ENCODE measurements at places on chromosomes 11 and 22.

DNA sequence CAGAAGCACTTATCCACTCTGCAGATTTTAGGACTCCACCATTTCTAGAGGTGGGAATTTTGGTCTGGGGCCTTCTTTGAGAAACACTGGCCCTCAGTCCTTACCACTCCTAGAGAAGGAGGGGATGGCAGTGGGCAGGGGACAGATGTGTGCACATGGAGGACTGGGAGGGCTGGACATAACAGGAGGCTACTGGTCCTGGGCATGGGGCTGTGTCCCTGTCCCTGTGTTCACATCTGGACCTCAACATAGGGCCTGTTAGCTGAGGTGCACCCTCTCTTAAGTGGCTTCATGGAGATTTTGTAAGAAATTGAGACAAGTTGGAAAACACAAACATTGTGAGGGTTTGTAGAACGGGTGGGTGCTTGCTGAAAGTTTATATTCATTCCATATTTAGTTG lies 103.4 kb downstream of the ATXN10 start:
- DNase-seq: no peak

DNA sequence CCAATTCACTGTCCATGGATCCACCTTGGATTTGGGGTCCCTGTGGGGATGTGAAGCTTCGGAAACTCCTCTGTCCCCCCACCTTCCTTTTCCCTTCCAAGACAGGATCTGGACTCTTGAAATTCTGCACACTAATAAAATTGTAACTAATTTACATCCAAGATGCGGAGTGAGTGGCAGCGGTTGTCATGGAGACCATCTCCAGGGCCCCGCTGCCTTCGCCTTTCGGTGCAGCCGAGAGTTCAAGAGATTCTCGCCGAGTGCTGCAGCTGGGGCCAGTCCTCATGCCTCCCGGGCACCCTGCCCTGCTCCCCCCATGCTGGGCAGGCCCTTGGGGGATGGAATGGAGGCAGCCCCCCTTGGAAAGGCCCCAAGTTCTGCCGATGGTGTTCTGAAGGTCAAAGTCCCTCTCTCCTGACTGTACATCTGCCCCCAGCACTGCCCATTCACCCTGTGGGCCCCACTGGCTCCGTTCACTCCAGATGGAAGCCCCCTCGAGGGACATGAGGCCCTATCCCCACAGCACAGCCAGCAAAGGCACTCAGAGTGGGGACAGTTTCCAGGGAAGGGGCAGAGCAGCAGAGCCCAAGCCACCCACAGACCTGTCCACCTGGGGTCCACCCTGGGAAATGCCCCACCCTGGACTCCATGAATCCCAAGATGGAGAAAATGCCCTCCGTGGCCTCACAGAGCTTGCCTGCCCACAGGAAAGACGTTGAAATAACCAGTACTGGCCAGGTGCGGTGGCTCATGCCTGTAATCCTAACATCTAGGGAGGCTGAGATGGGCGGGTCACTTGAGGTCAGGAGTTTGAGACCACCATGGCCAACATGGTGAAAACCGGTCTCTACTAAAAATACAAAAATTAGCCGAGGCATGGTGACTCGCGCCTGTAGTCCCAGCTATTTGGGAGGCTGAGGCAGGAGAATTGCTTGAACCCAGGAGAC lies 25.9 kb downstream of the IGLL1 start:
- no peak for DNase-seq

- no peak for DNase-seq
These were observed 44.9 kb downstream of the DSCAML1 start for GRCh38 chr11:117752071-117752470.

GRCh38 chr11:32002311-32002710 lies 88.6 kb upstream of the RCN1 start:
- no peak for DNase-seq

GRCh38 chr11:78179459-78180071 lies 8.9 kb downstream of the KCTD21 start:
- no peak for DNase-seq

DNA sequence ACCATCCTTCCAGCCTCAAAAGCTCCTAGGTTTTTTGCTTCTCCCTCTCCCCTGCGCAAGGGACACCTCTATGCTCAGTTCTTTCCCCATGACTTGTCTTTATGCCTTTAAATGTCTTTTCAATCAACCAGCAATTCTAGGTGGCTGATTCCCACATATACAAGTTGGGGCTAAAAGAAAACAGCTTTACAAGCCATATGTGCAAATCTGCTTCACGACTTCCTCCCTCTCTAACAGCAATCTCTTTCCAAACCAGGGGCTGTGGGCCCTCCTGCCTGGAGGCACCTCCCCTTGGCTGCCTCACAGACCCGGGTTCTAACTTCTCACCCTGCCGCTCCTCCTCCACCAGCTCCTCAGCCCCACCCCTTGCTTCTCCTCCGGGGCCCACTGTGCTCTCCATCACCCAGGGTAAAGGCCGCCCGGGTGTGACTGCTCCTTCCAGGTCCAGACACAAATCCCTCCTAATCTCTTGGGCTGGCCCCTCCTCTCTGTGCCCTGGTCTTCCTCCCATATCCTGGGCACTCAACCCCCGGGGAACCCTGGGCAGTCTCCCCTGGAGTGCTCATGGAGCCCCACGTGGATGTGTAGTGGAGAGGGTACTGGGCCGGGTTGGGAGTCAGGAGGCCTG lies 14.1 kb downstream of the TMPRSS13 start:
- no peak for DNase-seq

DNA sequence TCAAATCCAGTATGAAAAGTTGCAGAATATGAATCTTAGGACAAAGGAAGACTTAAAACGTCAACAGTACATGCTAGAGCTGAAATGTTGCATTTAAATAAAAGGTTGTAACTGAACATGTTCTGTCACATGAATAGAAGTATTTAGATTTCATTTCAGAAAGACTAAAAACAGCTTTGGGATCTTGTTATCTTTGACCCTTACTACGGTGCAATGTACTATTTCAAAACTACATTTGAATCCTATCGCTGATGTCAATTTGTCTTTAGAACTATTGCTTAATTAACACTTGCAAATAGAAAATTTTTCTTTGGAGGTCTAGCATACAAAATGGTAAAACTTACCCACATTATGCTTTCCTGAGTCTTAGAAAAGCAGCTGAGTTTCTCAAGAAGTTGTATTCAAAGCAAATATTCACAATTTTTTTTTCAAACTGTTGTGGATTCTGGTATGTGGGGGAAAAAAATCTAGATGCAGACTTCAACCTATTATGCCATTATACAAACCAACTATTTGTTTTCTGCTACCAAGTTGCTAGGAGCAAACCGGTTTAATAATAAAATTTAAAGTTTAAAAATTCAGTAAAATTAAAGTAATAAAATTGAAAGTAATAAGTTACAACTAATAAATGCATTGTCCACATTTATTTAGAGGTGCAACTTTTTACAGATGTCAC lies 25.4 kb downstream of the CSTF3 start:
- no peak for DNase-seq

DNA sequence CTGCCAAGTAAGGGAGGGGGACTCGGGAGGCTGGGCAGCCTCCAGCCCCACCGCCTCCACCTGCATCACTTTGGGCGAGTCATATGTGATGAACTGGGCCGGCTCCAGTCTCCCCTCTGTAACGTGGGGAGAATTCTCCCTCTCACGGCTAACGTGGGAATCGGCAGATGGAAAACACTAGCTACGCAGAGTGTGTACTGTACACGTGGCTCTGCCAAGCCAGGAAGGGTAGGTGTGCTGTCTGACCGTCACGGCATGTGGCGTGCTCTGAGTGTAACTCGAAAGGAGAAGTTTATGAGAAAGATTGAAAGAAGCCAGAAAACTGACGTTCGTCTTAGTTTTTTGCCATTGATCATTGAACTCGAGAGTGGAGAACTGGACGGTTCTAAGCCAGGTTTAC lies 13.7 kb downstream of the TRMU start:
- no peak for DNase-seq

- DNase-seq: peak; percentile 28
These were observed 10.2 kb downstream of the SERPIND1 start for GRCh38 chr22:20783844-20784723.

DNA sequence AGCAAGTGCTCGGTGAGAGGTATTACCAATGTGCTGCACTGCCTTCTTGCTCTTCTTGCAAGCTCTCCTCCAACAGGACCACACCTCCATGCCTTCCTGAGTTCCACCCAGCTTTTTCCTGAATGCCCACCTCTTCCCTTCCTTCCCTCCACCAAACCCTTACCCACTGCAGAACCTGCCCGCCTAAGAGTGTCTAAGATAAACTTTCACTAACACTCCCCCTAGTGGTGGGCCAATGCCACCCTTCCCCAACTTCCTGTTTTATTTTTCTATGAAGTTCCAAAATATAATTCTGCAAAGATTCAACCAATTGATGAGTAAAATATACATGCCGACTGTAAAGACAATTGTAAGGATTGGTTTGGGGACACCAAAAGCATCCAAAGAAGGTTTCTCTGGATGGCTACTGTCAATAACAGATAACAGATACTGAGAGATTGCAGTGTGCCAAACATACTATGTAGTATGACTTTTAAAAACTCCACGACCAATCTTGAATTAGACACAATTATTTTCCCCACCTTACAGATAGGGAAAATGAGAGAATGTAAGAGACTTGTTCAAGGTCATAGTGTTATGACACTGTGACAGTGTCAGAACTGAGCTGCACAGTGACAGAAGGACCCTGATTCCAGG lies 38.6 kb upstream of the BMAL1 start:
- no peak for DNase-seq

DNA sequence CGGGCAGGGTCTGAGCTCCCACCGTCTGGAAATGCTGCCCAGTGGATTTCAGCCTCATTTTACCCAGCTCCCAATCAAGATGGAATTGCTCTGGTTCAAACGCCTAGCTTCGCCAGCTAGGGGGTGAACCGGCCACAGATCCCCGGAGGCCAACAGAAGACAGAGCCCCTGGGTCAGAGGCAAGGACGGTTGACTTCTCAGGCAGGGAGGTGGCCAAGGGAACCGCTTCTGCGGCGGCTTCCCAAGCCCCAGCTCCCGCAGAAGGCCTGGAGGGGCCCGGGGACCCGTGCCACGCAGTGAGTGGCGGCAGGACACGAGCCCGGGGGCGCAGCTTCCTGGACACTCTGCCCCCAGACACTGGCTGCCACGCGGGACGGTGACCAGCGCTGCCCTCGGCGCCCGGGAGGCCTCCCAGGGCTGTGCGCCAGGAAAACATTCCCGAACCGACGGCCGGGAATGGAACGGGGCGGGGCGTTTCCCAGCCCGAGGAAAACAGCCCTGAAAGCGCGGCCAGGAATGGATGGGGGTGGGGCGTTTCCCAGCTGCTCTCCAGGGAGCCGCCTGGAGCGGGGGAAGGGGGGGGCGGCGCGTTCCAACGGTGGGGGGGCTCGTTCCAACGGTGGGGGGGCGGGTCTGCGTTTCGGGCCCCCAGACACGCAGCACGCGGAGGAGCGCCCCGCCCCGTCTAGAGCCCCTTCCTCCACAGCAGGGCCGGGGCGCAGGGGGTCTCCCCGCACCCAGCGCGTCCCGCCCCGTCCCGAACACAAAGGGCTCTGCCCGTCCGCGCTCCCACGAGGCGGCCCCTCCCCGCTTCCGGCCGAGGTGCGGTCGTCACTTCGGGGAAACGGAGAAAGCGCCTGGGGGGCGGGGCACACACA lies 13.5 kb upstream of the B4GALNT4 start:
- DNase-seq: peak; percentile 90

- no peak for DNase-seq
These were observed 16.0 kb downstream of the CELF1 start for GRCh38 chr11:47536915-47537314.

- no peak for DNase-seq
These were observed 110.8 kb upstream of the TMEM45B start for GRCh38 chr11:129704831-129705230.

GRCh38 chr11:23674866-23675265 lies 814.6 kb upstream of the CCDC179 start:
- DNase-seq: no peak

GRCh38 chr11:47056261-47056915 lies 119.8 kb downstream of the CSTPP1 start:
- DNase-seq: no peak

GRCh38 chr22:40857309-40857855 lies 434 bp downstream of the XPNPEP3 start:
- no peak for DNase-seq

DNA sequence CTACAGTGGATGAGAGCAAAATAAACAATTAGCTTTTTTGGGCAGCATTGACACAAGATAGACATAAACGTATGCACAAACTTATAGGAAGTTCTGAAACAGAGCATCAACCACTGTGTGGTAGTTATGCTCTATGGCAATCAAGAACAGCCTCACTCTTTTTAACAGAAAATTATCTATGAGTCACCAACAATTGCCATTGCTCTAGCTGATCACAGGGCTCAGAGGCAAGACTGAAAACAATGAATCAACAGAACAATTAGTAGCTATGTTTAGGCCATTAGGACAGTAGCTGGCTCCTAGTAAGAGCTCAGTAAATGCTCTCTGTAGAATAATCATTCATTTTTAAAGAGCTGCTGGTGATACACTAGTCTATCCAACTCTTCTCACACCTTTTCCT lies 34.9 kb upstream of the PICALM start:
- no peak for DNase-seq

DNA sequence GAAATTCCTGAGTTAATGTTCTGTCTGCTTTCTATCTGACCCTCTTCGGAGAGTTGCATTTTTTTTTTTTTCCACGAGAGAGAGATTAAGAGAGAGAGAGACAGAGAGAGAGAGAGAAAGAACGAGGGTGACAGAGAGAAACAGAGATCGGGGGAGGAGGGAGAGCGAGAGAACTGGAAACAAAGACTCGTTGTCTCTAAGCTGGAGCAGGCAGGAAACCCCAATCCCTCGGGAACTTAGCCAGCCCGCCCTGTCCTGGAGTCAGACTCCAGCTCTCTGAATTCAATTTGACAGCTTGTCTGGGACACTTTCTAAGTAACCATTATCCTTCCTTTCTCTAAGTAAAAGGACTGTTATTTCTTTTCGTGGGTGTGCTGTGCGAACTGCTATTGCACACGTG lies 76.9 kb downstream of the KCNJ1 start:
- peak; percentile 53 for DNase-seq

DNA sequence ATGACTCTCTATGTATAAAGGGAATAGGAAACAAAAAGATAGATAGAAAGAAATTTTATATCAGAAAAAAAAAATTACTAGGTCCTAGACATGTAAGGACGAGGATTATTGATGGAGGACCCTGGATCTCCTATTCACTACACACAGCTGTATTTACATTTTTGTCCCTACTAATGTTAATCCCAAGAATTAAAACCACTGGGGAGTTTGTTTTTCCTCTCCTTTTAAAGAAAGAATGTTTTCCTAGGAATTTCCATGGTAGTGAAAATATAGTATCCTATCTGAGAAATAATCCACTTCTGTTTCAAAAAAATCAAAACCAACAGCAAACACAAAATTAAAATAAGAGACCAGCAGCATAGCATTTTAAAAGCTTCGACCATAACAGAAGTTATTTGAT lies 41.1 kb downstream of the PDGFD start:
- no peak for DNase-seq

DNA sequence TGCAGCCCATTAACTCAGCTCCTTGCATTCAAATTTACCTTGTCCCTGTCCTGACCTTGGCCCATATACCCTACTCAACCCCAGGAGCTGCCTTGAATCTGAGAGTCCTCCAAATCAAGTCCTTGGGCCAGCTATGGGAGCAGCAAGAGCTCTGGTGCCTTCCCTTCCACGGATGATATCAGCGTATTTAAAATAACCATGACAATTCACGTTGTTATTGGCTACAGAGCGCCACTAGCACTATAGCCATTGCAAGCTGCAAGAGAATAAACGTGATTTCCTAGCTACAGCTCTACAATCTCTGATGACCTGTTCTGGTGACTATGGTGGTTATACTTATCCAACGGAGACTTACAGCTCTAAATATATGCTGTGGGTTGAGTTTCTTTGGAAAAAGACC lies 357.8 kb downstream of the LARGE1 start:
- DNase-seq: no peak

- DNase-seq: no peak
These were observed 35.5 kb downstream of the SYT7 start for GRCh38 chr11:61545341-61545740.

GRCh38 chr11:65978391-65979238 lies 17.1 kb downstream of the SART1 start:
- DNase-seq: no peak

Data from right renal pelvis (tissue), 4 donors.